NCI-H187 treated with DMSO at 0.1 percent for 48 hours (cell line): ENCODE measurements at places on chromosomes 5 and 9.

GRCh38 chr9:37784291-37784615, 611 bp downstream of the EXOSC3 start:
- DNase-seq = no peak

- no peak for DNase-seq
Observed at GRCh38 chr9:105389796-105390195, 58.0 kb upstream of the FSD1L start.

- DNase-seq = no peak
Observed at GRCh38 chr9:34190996-34191892, 12.4 kb downstream of the UBAP1 start.

- no peak for DNase-seq
Observed at GRCh38 chr9:14081745-14082144, 232.2 kb downstream of the NFIB start.

- DNase-seq = no peak
Observed at GRCh38 chr5:31291323-31291854, 97.9 kb downstream of the CDH6 start.

DNA sequence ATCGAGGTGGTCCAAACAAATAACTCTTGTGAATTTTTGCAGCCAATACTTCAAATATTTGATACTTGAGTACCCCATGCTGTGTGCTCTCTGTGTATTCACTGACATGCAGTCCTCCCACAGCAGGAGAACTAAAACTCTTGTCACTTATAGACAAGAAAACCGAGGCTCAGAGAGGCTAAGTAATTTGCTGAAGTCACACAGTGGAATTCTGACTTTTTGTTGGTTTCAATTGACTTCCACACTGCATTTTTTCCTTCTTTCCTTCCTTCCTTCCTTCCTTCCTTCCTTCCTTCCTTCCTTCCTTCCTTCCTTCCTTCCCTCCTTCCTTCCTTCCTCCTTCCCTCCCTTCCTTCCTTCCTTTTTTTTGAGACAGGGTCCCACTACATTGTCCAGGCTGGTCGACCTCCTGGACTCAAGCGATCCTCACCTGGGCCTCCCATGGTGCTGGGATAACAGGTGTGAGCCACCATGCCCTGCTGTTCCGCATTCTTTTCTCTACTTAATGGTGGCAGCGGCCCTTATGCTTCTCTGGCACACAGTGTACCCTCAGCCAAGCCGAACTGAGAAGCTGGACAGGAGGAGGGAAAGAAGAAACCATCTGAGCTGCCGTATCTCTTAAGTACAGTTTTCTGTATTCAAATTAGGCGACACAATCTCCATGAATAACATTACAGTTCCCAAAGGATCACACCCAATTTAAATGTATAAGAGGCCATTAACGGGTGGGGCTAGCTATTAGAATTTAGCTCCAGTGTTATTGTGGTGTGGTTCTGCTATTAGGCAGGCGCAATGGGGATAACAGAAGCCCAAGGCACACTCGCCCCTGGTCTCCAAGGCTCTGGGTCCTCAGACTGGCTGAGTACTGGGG, 38.4 kb upstream of the GRHPR start:
- no peak for DNase-seq

DNA sequence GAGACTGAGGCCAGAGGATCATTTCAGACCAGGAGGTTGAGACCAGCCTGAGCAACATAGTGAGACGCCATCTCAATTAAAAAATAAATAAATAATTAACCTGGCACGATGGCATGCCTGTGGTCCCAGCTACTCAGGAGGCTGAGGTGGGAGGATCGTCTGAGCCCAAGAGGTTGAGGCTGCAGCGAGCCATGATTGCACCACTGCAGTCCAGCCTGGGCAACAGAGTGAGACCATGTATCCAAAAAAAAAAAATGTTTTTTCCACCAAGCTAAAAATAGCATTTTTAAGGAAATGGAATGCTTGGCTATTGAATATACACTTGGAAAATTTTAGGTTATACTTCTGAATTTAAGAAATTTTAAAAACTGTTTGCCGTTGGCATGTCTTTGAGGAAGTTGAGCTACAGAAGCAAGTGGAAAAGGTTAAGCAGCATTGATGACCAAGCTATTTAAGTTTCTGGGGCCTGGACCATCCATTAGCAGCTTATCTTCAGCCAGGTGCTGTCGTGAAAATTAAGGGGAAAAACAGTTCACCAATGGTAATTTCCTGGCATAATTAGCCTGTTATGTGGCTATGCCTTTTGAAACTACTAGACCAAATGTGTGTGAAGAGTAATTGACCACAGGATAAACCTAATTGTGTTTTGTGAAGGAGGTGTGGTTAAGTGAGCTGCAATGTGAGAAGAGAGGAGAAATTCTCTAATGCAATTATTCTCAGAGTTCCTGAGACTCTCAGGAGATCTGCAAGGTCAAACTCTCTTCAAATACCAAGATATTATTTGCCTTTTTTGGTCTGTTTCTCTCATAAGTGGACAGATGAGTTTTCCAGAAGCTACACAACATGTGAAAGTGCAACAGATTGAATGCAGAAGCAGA, 21.0 kb downstream of the F2R start:
- no peak for DNase-seq

- DNase-seq = no peak
Observed at GRCh38 chr5:8019719-8020218, 150.8 kb downstream of the MTRR start.

GRCh38 chr9:131734165-131734610, 5.7 kb downstream of the RAPGEF1 start:
- DNase-seq = no peak

DNA sequence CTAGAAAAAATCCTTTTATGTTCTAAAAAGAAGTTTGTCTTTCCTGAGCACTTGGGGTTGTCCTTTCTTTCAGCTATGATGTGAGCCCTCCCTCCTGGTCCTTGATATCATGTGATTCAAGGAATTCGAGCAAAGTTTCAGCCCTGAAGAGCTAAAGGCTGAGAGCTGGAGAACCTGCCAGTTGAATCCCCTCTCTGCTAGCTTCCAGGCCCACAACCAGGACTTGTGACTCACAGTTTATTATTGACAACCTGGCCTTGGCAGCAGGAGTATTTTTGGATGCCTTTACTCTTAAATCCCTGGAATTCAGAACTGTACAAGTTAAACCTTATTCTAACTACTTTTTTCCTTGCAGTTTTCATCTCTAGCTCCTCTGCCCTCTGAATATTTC, 182.8 kb downstream of the SPOCK1 start:
- DNase-seq = no peak

DNA sequence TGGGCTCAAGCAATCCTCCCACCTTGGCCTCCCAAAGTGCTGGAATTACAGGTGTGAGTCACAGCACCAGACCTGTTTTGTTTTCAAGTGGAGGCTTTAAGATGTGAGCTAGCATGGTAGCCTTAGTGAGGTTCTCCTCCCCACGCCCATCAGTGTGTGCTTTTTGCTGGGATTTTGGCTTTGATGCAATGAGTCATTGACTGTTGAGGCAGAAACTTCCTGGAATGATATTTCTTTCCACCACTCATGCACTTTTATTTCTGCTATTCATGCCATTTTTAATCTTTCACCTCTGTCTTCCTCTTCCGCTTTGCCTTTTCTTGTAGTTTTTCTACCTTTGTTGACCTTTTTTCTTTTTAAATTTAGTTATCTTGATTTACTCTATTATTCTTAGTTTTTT, 4.2 kb upstream of the NFIL3 start:
- DNase-seq = no peak

DNA sequence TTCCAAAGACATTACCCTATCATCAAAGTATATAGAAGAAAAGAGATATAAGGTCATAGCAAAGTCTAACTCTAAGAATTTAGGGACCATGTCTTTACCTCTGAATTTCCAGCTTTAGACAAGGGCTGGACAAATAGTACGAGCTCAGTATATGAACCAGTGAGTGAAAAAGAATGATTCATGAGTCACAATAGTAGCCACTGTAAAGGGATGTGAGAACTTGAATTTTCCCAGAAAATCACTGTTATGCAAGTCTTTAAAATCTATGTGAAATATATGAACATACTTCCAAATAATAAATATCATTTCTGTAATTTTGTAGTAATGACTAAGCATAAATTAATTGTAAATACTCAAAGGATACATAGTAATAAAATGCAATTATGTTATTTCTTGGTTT, 305.9 kb upstream of the PRR16 start:
- DNase-seq = no peak

- no peak for DNase-seq
Observed at GRCh38 chr9:127567730-127568617, 44.1 kb upstream of the STXBP1 start.

DNA sequence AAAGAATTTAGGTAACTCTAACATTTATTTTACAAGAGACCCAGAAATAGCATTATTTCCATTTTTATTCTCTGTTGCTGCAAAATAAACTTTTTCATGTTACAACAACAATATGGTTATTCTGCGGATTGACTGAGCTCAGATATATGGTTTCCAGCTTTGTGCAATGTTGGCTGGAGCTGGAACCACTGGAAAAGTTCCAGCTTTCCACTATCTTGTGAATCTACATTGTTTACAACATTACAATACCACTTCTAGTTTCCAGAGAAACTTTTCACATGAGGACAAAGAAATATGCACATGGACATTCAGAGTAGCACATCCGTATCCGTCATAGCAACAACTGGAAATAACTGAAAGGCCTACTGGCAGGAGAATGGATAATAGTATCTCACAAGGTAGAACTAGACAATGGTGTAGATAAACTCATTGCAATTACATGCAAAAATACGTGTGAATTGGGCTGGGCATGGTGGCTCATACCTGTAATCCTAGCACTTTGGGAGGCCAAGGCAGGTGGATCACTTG, 436.1 kb upstream of the ADAMTS16 start:
- no peak for DNase-seq

- DNase-seq = no peak
Observed at GRCh38 chr5:56567278-56567677, 248.1 kb upstream of the MAP3K1 start.
